NCI-H2029 treated with DMSO at 0.1 percent for 48 hours (cell line): ENCODE measurements at places on chromosomes 4 and X.

GRCh38 chr4:156568041-156568440 is 403.6 kb downstream of the PDGFC start:
- DNase-seq, result no peak

DNA sequence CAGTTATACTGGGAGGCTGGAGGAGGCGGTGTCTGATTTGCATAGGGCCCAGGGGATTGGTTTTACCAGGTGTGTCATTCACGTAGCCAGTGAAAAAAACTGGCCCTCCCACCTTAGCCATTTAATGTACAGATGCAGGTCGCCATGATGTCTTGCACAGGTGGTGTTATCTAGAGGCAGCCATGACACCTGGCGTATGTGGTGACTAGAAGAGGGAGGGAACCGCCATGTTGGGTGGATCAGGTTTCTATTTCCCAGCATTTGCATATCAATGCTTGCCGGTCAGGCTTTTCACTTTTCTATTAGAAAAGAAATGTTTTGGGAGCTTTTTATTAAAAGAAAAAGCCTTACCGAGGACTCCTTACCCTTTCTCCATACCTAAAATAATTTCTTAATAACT is 523.4 kb downstream of the ADGRL3 start:
- no peak for DNase-seq

DNA sequence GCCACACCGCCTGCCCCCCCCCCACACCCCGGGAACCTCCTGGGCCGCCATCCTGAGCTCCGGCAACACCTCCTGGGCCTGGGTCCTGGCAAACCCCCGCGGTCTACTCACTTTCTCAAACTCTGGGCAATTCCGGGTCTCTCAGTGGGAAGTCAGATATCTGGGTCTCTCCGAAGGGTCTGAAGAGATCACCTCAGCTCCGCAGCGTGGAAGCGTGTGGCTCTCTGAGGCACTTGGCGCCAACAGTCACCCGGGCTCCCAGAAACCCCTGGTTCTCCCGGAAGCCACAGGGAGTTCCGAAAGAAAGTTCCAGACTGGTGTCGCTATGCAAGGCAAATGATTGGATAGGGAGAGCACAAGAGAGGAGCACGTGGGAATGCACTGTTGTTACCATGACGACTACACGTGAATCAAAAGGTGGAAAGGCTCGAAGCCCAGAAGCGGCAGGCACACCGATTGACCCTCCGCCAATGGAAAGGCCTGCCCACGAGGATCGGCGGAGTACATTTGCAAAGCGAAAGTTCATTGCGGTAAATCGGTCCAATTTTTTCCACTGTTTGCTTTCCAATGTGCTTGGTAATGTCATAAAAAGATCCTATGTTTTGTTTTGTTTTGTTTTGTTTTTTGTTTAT is at the start of gene PNMA6E:
Gene PNMA6E, minus strand, starts transcription at position 218 of the 632 bp plus-strand sequence. CDS start 2,501 bp downstream, outside the sequence.
- no peak for DNase-seq

GRCh38 chr4:169723207-169723965 is 34.4 kb downstream of the HPF1 start:
- no peak for DNase-seq

GRCh38 chr4:123776267-123776666 is 379.7 kb downstream of the SPRY1 start:
- no peak for DNase-seq

GRCh38 chrX:38275615-38276014 is 51.7 kb downstream of the RPGR start:
- DNase-seq, result no peak

- no peak for DNase-seq
These were observed 1.5 kb upstream of the FAM193A start for GRCh38 chr4:2534904-2535375.

DNA sequence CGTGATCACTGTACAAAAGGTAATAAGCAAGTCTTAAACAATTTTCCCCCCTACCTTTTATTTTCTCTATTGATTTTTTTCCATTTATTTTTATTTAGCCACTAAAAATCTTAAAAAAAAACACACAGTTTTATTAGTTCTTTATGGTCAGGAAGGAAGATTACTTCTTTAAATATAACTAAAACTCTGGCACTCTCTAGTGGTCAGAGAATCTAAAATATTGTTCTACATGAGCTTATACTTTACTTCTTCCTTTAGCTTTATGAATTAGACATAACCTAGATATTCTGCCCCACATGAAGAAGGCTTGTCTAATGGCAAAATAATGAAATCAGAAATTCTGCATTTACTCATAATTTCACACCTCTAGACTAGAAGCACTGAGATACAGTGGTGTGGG is 135.2 kb downstream of the PDE5A start:
- DNase-seq, result no peak

- no peak for DNase-seq
These were observed 3.7 kb upstream of the CT47C1 start for GRCh38 chrX:119069128-119069527.

DNA sequence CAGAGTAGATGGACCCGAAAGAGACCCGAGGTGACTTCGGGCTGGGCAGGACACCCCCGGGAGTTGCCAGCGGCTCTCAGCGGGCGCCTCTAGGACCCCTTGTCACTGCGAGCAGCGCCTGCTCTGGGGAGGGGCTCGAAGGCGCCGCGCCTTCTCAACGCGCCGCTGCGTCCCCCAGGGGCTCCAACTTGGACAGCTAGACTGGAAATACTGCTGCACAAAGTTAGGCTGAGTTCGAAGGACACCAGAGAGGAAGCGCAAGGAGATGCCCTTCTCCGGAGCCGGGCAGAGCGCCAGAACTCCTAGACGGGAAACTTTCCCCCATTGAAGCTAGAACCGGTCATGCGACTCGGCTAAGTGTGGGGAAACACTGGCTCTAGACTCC is 493 bp upstream of the KCNIP4 start:
- no peak for DNase-seq

DNA sequence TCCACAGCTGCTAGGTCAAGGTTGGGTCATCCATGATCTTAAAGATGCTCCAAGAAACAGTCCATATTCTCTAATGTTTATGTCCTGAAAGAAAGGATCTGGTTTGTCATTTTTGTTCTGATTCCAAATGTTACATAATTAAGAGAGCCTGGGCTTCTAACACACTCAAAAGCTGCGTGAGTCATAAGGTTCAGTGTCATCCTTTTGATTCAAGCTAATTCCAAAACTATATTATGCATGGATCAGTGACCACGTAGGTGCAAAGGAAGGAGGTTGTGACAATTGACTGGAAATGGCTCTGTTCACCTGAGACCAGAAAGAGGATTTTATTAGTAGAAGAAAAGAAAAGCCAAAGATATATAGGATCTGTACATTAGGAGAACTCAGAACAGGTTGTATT is 268.7 kb upstream of the GK2 start:
- no peak for DNase-seq

DNA sequence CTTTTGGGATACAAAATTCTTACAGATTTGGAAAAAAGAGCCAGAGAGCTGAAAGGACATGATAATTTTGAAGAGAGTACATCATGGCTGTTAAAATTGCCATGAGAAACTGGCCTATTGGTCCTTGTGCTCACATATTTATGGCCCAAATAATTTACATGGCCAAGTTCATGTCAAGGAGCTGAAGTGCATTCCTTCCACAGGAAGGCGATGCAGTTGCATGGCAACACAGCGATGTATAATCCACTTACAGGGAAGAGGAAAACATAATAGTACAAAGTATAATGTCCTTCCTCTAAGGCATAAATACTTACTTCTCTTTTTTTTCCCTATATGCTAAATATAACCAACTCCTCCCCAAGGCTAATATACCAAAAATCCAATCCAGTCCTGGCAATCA is 914.5 kb upstream of the AGA start:
- DNase-seq, result no peak
